Right renal pelvis (tissue), 4 donors: ENCODE measurements at places on chromosomes 11 and 22. TPM values are rescaled to one million over a fixed set of nuclear protein-coding genes. Genes with fewer than 3 reads are reported as not detected.

The APLNR gene
- 95.1 TPM for polyA plus RNA-seq

DNA sequence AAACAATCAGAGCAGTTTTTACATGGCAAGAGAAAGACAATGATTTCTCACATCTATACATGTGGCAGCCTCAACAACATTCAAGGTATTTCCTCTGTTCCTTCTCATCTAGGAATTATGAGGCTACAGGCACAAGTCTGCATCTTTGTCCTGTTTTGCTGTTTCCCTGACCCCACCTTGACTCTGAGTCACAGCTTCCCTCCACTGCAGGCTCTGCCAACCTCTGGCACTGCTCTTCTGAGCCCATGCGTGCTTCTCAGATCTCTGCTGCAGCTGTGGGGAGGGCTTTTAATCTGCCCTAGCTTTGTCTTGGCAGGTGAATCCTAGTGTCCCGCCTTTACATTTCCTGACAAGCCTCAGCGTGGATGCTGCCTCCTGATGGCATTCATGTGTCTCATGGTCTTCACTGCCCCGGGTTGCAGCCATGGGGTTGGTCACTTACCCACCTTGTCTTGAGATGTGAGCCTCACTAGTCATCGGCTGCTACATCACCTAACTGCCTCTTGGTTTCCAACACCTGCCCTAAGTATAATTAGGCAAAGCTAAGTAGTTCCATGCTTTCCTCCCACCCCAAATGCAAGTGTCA is 578.5 kb downstream of the TBC1D22A start:
- no peak for DNase-seq

DNA sequence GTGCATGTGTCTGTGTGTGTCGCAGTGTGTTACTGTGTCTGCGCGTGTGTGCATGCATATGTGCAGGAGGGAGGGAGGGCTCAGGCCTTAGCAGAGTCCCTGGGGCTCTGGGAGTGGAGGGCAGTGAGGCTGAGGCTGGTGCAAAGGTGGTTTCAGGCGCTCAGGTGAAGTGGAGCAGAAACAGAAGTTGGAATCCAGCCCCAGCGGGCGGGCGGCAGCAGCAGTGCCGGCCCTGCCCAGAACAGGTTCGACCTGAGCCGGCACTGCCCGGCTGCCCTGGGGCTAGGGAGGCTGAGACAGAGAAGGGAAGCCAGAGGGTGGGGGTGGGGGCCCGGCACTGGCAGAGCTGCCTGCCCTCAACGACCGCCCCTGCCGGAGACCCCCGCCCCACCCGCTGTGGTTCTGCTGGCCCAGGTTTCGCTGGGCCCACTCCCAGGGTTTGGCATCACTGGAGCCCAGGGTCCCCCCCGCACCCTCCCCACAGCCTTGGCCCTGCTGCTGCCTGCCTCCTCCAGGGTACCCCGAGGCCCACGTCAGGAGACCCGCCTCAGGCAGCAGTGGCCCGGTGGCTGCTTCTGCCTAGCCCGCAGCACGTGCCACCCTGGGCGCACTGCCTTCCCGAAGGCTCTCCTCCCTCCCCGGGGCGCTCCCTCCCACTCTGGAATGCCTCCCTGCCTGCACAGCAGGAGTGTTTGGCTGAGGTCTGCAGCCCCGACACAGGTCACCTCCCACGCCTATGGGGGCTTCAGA is 13.3 kb downstream of the ASCL2 start:
- no peak for DNase-seq

DNA sequence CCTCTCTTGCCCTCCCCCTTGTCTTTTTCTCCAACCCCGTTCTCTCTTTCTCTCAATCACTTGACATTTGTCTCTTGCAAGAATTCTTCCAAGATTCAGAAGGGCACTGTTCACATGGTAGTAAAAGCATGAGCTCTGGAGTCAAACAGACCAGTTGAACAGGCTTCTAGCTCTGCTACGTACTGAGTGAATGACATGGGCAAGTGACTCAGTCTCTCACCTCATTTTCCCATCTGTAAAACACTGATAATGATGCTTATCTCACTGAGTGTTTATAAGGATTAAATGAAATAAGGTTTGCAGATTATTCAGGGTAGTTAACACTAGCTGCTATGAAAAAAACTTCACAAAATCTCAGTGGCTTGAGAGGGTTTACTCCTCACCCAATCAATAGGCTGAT is 5.9 kb upstream of the IL10RA start:
- no peak for DNase-seq

DNA sequence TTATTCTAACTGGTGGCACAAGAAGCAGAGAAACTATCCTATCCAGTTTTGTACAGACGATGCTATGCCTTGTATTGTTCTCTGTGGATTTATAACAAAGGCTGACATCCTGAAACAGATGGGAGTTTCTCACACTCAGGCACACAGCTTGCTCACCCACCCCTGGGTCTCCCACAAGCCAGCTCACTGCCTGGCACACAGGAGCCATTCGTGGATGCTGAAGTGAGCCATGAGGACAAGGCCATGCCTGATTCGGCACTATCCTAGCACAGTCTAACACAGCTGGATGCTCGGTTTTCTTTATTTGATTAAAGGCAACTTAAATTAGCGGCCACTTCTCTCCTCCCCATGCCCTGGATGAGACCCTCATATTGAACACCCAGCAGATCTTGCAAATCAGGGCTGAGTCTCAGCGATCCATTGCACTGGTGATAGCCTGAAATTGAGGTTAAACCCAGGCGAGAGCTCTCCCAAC is 25.7 kb upstream of the TMPRSS4 start:
- no peak for DNase-seq

DNA sequence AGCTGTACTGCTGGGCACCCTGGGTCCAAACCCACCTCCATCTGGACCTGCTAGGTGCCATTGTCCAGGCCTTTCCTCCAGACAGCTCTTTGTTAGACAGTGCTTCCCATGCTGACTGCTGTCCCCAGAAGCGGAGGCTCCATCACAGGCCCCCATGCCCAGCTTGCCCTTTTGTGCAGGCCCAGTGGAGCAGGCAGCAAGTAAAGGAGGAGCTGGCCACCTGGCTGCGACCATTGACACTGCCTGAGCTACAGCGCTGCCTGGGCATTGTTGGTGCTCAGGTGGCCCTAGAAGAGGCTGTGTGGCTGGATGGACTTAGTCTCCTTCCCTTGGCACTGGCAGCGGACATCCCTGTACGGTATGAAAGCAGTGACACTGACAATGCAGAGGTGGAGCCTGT is 1.5 kb downstream of the DNHD1 start:
- no peak for DNase-seq

The PANX3 gene
- polyA plus RNA-seq: not detected

The POLR2F gene
- polyA plus RNA-seq: 59.3 TPM

The THY1 gene
- 90.0 TPM for polyA plus RNA-seq

The ARHGAP1 gene
- polyA plus RNA-seq: 59.1 TPM

DNA sequence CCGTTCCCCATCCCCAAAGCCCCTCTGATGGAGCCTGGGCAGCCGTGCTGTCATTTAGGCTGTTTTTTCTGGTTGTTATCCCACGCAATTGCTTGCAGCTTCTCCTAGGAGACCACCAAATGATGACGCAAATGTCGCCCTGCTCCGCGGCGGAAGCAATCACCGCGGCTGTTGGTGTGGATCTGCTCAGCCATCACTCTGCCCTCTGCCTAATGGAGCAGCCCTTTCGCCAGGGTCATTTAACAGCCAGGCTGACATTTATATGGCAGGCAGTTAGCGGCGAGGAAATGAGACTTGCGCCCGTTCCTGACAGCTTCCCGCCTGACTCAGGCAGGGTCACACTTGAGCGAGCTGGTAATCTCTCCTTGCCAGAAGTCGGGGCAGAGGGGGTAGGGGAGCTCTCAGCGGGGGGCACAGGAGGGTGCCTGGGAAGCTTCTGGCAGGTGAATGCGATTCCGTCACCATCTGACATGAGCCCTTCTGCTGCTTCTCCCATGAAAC is 97.9 kb upstream of the RTL6 start:
- DNase-seq: peak; percentile 58

- no peak for DNase-seq
Observed at GRCh38 chr11:121212536-121213361, 79.8 kb upstream of the SC5D start.
